ENCODE measurements at places on chromosomes 12 and 14. TPM values are rescaled to one million over a fixed set of nuclear protein-coding genes. Genes with fewer than 3 reads are reported as not detected.

Gene BAG5
- 26.9 TPM for total RNA-seq

Gene CACNA1C
- total RNA-seq = 0.02 TPM

Gene MYL2
- total RNA-seq = not detected

Gene TAS2R30
- 3.4 TPM for total RNA-seq

Gene PTPN6
- total RNA-seq = 371 TPM

Gene PIGH
- total RNA-seq = 21.9 TPM

Gene MYO1H
- total RNA-seq = not detected

Gene FGF23
- total RNA-seq = not detected

Gene PROX2
- not detected for total RNA-seq

Gene ABHD4
- total RNA-seq = 13.0 TPM

Gene SYT1
- 0.39 TPM for total RNA-seq

Gene NUDT14
- total RNA-seq = 15.2 TPM

All from activated B cell treated with CpG ODN at 0.5 μM for 24 hours (primary cell).